ENCODE measurements at places on chromosomes 7 and 10.

- peak; percentile 83 for DNase-seq
These were observed 66.9 kb upstream of the SLC25A13 start for GRCh38 chr7:96388620-96389383.

- no peak for DNase-seq
These were observed 57.8 kb downstream of the COL26A1 start for GRCh38 chr7:101420436-101420835.

- DNase-seq, result peak; percentile 9
These were observed 73.6 kb downstream of the AGK start for GRCh38 chr7:141624763-141625162.

DNA sequence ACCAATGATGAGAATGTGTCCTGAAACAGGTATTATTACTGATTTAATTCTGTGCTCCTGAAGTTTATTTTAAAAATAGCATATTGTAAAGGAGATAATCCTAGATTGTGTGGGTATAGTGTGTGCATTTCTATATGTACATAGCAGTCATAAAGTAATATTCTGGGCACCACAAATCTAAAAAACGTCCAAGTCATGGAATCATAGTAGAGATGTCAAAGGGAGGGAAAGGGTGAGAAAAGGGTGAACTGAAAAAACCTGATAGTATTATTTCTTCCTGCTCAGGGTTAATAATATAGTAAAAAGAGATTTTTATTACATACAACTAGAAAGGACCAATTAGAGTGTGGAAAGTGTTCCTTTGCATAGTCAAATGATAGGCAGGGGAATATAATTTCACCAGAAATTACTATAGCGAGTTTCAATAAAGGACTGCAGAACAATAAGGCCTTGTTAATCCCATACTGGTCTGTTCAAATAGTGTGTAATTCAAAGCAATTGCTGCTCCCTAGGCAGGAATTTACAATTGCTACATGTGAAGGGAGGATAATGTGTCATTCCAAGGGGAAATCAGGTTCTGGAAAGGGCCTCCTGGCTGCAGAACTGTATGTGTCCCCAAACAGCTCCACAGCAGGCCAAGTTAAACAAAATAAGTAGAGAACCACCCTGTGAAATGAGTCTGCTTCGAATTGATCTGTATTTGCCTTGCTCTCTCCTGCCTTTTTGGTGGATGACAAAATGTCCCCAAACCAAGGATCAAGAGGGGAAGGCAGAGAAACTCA is 42.5 kb upstream of the KMT2E start:
- no peak for DNase-seq

DNA sequence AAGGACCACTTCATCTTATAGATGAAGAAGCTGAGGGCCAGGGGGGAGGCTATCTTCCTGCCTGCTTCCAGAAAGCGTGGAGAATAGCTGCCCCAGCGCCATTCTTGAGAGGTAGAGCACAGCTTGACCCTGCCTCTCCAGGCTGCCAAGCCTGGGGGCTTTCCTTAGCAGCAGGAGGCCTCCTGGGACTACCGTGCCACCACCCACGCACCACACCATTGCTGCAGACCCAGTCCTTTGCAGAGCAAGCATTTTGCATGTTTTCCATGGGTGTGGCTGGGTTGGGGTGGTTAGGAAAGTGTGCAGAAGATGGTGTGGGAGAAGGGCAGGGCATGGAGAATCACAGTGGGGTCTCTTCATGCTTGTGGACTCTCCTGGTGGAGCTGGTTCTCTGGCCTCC is 64.9 kb downstream of the TBXAS1 start:
- no peak for DNase-seq
